Activated CD8-positive, alpha-beta T cell treated with anti-CD3 and anti-CD28 coated beads, Interleukin-2, amount 10 ng/mL, durations not matched to agents 7 days and 5 days (primary cell): ENCODE measurements at places on chromosomes 4 and X. TPM values are rescaled to one million over a fixed set of nuclear protein-coding genes. Genes with fewer than 3 reads are reported as not detected.

DNA sequence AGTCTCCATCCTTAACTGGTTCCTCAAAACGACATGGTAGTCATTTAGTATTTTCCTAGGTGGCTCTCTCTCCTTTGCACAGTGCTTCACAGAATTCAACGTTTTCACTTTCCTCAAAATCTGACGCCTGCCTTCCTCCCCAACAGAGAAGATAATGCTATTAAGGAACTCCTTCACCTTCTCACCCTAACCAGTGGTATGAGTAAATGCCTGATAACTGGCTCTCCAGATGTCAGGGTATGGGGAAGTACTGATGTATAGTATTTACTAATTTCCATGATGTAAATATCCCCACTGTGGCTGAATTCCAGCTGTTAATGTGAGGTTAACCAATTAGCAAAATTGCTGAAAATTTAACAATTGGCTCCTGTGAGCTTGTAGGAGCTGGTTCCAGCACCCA, 28.8 kb upstream of the NSUN7 start:
- peaks cover 9% of the 10 kb centered on the region for H3K4me1 ChIP-seq
- no peak for DNase-seq

- H3K27ac ChIP-seq = no peak overlapping the region
- no peaks in the 10 kb centered on the region for H3K27me3 ChIP-seq
- no peaks in the 10 kb centered on the region for H3K36me3 ChIP-seq
- H3K4me3 ChIP-seq = no peak overlapping the region
Observed at GRCh38 chr4:74056114-74056857, 17.8 kb upstream of the CXCL3 start.

Gene TLR2
- 1.4 TPM for total RNA-seq

- no peaks in the 10 kb centered on the region for H3K4me1 ChIP-seq
- no peaks in the 10 kb centered on the region for H3K36me3 ChIP-seq
- no peak for DNase-seq
- H3K27ac ChIP-seq = no peak overlapping the region
Observed at GRCh38 chrX:69146739-69147138, 18.5 kb downstream of the PJA1 start.

DNA sequence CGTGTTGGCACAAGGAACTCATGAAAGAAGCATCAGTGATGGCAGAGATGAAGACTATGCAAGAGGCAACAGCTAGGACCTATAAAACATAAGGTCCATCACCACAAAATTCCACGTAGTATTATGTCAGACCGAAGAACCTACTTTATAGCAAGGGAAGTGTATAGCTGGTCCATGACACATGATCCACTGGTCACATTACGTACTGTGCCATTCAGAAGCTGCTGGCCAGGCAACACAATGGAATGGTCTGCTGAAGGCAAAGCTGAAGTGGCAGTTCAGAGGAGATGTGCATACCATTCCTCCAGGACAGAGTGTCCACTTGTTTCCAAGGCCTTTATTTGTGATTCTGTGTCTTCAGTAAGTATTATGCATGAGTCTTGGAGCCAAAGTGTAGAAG, 215.5 kb upstream of the UGT8 start:
- peaks cover 2% of the 10 kb centered on the region for H3K27me3 ChIP-seq
- H3K4me3 ChIP-seq = no peak overlapping the region
- H3K36me3 ChIP-seq = no peaks in the 10 kb centered on the region
- H3K27ac ChIP-seq = no peak overlapping the region

GRCh38 chrX:41946989-41947612, 23.7 kb upstream of the CASK start:
- H3K4me1 ChIP-seq = peaks cover 8% of the 10 kb centered on the region
- no peak overlapping the region for H3K4me3 ChIP-seq
- no peaks in the 10 kb centered on the region for H3K27me3 ChIP-seq
- H3K36me3 ChIP-seq = no peaks in the 10 kb centered on the region
- DNase-seq = peak; percentile 20
- no peak overlapping the region for H3K27ac ChIP-seq

- H3K27me3 ChIP-seq = peaks cover 7% of the 10 kb centered on the region
- DNase-seq = no peak
- no peak overlapping the region for H3K4me3 ChIP-seq
- no peaks in the 10 kb centered on the region for H3K36me3 ChIP-seq
- no peaks in the 10 kb centered on the region for H3K4me1 ChIP-seq
Observed at GRCh38 chr4:100246697-100247096, 56.4 kb upstream of the DDIT4L start.

GRCh38 chr4:1683261-1683735, 815 bp downstream of the FAM53A start:
- H3K36me3 ChIP-seq = no peaks in the 10 kb centered on the region
- DNase-seq = no peak
- peak overlapping the region; percentile 64 for H3K27ac ChIP-seq
- peaks cover 12% of the 10 kb centered on the region for H3K4me1 ChIP-seq

GRCh38 chrX:68686097-68686977, 38.9 kb downstream of the STARD8 start:
- H3K27ac ChIP-seq = no peak overlapping the region
- peak overlapping the region; percentile 64 for H3K4me3 ChIP-seq
- H3K4me1 ChIP-seq = peaks cover 8% of the 10 kb centered on the region
- no peaks in the 10 kb centered on the region for H3K36me3 ChIP-seq

- H3K27me3 ChIP-seq = no peaks in the 10 kb centered on the region
- no peak for DNase-seq
- peaks cover 22% of the 10 kb centered on the region for H3K4me1 ChIP-seq
- no peak overlapping the region for H3K27ac ChIP-seq
- peaks cover 18% of the 10 kb centered on the region for H3K36me3 ChIP-seq
- no peak overlapping the region for H3K4me3 ChIP-seq
Observed at GRCh38 chrX:154430916-154431315, 2.4 kb downstream of the ATP6AP1 start.

DNA sequence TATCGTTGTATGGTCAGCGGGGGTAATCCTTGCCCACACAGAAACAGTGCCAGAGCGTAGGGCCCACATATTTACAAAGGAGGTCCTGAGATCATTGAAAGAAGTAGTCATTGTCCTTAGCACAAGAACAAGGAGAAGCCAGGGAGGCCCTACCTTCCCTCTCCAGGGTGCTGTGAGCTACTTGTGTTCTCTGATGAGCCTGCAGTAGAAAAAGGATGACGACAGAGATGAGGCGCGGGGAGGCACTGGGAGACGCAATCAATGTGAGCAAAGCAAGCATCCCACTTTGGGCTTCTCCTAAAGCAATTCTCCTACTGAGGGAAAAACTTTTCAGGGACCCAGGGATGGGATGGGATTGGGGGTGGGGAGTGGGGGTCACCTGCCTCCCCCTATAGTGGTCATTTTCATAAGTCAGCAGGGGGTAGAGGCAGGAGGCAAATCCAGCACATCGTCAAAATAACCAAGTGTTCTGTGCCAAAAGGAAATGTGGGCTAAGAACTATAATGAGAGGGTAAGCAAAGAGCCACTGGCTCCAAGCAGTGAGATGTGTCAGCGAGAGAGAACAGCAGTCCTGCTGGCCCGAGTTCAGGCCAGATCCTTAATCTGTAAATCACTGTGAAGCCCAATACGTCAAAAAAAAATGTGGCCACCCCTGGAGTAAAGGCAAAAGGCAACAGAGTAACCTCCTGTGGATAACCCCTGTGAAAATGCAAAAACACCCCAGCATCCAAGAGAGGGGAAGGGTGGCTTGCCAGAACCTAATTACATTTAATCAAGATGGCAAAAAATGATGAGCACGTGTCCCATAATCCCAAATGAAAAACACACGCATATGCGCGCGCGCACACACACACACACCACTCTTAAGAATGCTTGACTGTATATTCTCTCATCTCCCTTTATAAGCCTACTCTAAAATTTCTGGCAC, 136.6 kb upstream of the HHIP start:
- H3K36me3 ChIP-seq = no peaks in the 10 kb centered on the region
- no peak overlapping the region for H3K4me3 ChIP-seq
- H3K27ac ChIP-seq = no peak overlapping the region
- H3K27me3 ChIP-seq = no peaks in the 10 kb centered on the region
- no peak for DNase-seq

DNA sequence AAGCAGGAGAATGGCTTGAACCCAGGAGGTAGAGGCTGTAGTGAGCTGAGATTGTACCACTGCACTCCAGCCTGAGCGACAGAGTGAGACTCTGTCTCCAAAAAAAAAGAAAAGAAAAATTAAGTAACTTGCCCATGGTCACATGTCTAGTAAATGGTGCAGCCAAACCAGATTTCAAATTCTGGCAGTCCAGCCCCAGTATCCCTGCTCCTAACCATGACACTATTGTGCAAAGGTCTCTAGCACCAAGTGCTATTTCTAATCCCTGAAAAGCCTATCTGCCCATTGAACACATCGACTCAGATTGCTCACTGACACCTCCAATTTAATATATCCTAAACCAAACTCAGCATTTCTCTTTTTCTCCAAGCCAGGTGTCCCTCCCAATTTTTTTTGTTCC, 7.6 kb upstream of the LAMP2 start:
- peaks cover 6% of the 10 kb centered on the region for H3K4me1 ChIP-seq
- H3K4me3 ChIP-seq = no peak overlapping the region
- no peak for DNase-seq
- no peaks in the 10 kb centered on the region for H3K36me3 ChIP-seq
- H3K27ac ChIP-seq = no peak overlapping the region
- H3K27me3 ChIP-seq = peaks cover 2% of the 10 kb centered on the region

- no peaks in the 10 kb centered on the region for H3K4me1 ChIP-seq
- DNase-seq = no peak
- H3K27ac ChIP-seq = no peak overlapping the region
- H3K4me3 ChIP-seq = no peak overlapping the region
- no peaks in the 10 kb centered on the region for H3K36me3 ChIP-seq
Observed at GRCh38 chrX:102560423-102561068, 38.8 kb upstream of the ARMCX5 start.

DNA sequence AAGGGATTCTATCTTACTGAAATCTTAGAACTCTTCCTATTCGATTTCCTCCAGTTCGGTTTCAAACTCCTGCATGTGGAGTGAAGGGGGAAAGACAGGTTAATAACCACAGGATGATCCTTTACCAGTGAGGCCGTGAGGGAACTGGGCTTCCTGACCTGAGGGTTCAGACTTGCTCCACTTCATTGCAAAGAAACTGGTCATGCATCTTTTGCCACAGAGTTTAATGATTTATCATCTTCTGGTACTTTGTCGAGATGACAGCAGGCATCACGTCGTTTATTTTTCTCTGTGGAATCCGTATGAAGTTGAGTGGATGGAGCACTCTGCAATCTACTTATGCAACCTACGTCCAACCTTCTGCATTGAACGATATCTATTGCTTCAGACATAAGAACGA, 145.9 kb upstream of the NLGN4X start:
- H3K27me3 ChIP-seq = no peaks in the 10 kb centered on the region
- no peak overlapping the region for H3K27ac ChIP-seq
- no peak for DNase-seq
- H3K4me3 ChIP-seq = no peak overlapping the region
- no peaks in the 10 kb centered on the region for H3K4me1 ChIP-seq
- no peaks in the 10 kb centered on the region for H3K36me3 ChIP-seq

Gene ABLIM2
- 0.55 TPM for total RNA-seq

GRCh38 chr4:42708625-42709024, 51.7 kb upstream of the ATP8A1 start:
- H3K4me3 ChIP-seq = no peak overlapping the region
- H3K27ac ChIP-seq = no peak overlapping the region
- H3K27me3 ChIP-seq = no peaks in the 10 kb centered on the region
- peaks cover 2% of the 10 kb centered on the region for H3K4me1 ChIP-seq

Gene PNMA5
- not detected for total RNA-seq

DNA sequence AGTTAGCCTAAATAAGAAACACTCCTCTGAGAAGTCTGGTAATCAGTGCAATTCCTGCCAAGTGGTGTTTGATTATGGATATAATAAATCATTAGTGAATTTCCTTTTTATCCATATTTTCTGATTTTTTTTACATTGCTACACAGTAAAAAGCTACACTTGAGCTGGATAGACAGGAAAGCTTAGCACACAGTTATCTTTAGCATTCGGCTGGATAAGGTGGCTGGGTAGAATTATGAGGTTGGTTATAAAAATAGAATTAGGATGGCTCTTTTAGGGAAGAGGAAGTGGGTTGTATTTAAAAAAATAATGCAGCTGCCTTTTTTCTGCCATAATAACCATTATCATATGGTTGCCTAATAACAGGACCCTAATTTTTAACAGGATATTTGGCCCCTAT, 460.6 kb downstream of the NAF1 start:
- H3K4me3 ChIP-seq = no peak overlapping the region
- H3K36me3 ChIP-seq = no peaks in the 10 kb centered on the region
- DNase-seq = no peak
- no peaks in the 10 kb centered on the region for H3K4me1 ChIP-seq
- no peaks in the 10 kb centered on the region for H3K27me3 ChIP-seq
- H3K27ac ChIP-seq = no peak overlapping the region
